Activated naive CD8-positive, alpha-beta T cell treated with anti-CD3 and anti-CD28 coated beads, Interleukin-2, amount 10 ng/mL, durations not matched to agents 7 days and 5 days (primary cell): ENCODE measurements at places on chromosomes 12 and 14. TPM values are rescaled to one million over a fixed set of nuclear protein-coding genes. Genes with fewer than 3 reads are reported as not detected.

SIRT4 gene
- 2.6 TPM for total RNA-seq

FGF6 gene
- not detected for total RNA-seq

SERPINA10 gene
- total RNA-seq: not detected

TMTC1 gene
- total RNA-seq: not detected

AQP6 gene
- not detected for total RNA-seq

NRXN3 gene
- not detected for total RNA-seq

TAS2R13 gene
- 1.3 TPM for total RNA-seq

ANKRD33 gene
- not detected for total RNA-seq

EFS gene
- total RNA-seq: not detected

TRPV4 gene
- total RNA-seq: not detected

HOXC12 gene
- total RNA-seq: not detected

GALNT6 gene
- 30.0 TPM for total RNA-seq

NRIP2 gene
- not detected for total RNA-seq

KLRK1 gene
- total RNA-seq: 355 TPM

ADCY4 gene
- total RNA-seq: 6.3 TPM

ZBTB25 gene
- 51.2 TPM for total RNA-seq

KRT6C gene
- not detected for total RNA-seq

SIX4 gene
- not detected for total RNA-seq

ARF3 gene
- 96.5 TPM for total RNA-seq

TSHR gene
- 0.37 TPM for total RNA-seq

DBX2 gene
- not detected for total RNA-seq

MYH6 gene
- total RNA-seq: not detected

TAS2R50 gene
- total RNA-seq: 1.1 TPM

MAX gene
- 150 TPM for total RNA-seq

MCRS1 gene
- total RNA-seq: 83.9 TPM

AMIGO2 gene
- total RNA-seq: 20.2 TPM

NTF3 gene
- total RNA-seq: not detected

NOVA1 gene
- total RNA-seq: 0.40 TPM

PNMA1 gene
- 32.1 TPM for total RNA-seq

RBMS2 gene
- total RNA-seq: 14.5 TPM

RAB3IP gene
- 27.2 TPM for total RNA-seq

TMEM229B gene
- total RNA-seq: 20.9 TPM

DAZAP2 gene
- 237 TPM for total RNA-seq

DPY19L2 gene
- total RNA-seq: 8.7 TPM

RFLNA gene
- not detected for total RNA-seq

OVCH1 gene
- not detected for total RNA-seq

ENDOU gene
- 0.30 TPM for total RNA-seq

LRRC10 gene
- not detected for total RNA-seq

GPHN gene
- 17.6 TPM for total RNA-seq

C3AR1 gene
- 8.2 TPM for total RNA-seq

DGKA gene
- 790 TPM for total RNA-seq

OR10P1 gene
- total RNA-seq: not detected

KRT77 gene
- not detected for total RNA-seq

EAPP gene
- total RNA-seq: 44.7 TPM

TAS2R31 gene
- total RNA-seq: 2.9 TPM

NKX2-1 gene
- total RNA-seq: not detected

CCDC197 gene
- 0.25 TPM for total RNA-seq

IL31 gene
- not detected for total RNA-seq

LTB4R2 gene
- 21.2 TPM for total RNA-seq
